ENCODE measurements at places on chromosomes 12 and 14. TPM values are rescaled to one million over a fixed set of nuclear protein-coding genes. Genes with fewer than 3 reads are reported as not detected.

GRCh38 chr12:42749239-42749638 is 159.7 kb upstream of the PRICKLE1 start:
- no peak for DNase-seq

CIPC gene
- total RNA-seq, result 18.9 TPM

DNA sequence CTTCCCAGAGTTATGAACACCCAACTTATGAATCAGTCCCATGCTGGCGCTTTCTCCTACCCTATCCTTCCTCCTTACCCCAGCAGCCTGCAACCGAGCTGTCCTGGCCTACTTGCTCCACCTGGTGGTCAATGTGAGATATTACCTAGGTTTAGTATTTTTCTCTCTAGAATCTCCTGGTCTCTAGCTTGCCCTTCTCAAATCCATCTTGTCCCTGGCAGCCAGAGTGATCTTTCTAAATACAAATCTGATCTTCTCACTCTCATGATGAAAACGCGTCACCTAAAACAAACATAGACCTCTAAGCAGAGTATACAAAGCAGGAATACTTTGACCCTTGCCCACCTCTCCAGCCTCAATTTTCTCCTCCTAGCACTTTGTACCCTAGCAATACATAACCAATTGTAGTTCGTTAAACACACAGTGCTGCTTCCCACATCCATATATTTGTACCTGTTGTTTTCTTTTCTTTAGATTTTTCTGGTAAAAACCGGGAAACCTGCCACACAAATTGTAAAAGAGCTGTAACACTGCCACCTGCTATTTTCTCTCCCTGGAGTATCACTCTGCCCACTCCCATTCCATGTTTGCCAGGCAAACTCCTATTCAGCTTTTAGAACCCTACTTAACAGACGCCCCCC is 20.0 kb upstream of the TCP11L2 start:
- peak; percentile 63 for DNase-seq

PDE3A gene
- total RNA-seq, result 19.6 TPM

GRCh38 chr14:75361751-75362433 is 65.9 kb upstream of the JDP2 start:
- DNase-seq, result no peak

ATL1 gene
- 3.1 TPM for total RNA-seq

DNA sequence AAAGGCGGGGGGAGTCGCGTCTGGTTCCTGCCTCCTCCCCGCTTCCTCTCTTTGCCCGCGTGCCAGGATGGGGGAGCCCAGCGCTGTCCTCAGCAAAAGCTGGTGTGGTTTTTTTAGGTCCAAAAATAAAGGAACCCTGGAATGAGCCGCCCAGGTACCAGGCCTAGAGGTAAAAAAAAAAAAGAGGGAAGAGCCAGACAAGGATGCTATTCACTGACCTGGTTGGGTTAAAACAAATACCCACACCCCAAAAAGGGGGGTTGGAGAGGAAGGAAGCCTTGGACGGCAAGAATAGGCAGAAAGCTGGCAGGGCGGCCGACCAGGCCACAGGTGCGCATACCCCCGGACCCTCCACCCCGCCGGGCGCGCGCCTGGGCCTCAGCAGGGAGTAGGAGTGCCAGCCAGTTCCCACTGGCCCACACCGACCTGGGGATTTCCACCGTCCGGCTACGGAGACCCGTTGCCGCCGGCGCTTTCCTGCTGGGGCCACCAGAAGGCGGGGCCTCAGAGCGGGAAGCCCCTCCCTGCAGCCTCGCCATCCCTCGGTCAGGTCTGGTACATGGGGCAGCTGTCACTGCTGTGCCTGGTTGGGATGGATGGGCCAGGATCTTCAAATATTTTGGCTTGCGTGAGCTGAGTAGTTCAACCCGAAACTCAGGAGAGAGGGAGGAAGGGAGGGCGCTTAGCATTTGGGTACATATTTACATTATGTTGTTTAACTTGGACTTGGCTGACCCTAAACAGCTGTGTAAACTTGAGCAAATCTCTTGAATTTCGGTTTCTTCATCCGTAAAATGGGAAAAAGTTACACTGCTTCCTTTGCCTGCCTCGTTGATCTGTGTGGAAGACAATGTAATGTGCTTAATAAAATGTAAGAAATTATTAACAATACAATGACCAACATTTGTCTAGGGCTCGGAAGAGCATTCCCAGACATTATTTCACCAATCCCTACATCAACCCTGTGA is 5.4 kb upstream of the IRF2BPL start:
- DNase-seq, result peak; percentile 92

TMEM30B gene
- total RNA-seq, result 79.2 TPM

TSHR gene
- not detected for total RNA-seq

CD4 gene
- not detected for total RNA-seq

- DNase-seq, result peak; percentile 50
Observed at GRCh38 chr14:103629503-103630121, 601 bp downstream of the KLC1 start.

DNA sequence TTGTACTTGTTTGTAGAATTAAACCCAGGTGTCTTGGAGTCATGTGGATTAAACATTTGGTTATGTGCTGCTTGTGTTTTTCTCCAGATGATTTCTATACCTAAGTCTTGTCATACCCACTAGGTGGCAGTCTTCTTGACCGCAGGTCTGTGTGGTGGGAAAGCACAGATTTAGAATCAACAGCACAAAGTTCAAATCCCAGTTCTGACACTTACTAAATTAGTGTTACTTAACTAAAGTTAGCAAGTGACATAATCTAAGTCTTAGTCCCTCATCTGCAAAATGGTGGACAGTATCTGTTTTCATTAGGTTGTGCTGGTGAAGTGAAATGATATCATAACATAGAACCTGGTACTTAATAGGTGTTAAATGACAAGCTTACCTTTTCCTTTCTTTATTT is 151.0 kb upstream of the ARHGAP5 start:
- no peak for DNase-seq

GRCh38 chr12:111269718-111270117 is 99.2 kb downstream of the PHETA1 start:
- DNase-seq, result no peak

GRCh38 chr12:123928274-123928865 is 44.3 kb downstream of the CCDC92 start:
- no peak for DNase-seq

GRCh38 chr12:64780531-64781279 is 21.5 kb upstream of the GNS start:
- peak; percentile 83 for DNase-seq

P3H3 gene
- 0.56 TPM for total RNA-seq

OR6C3 gene
- not detected for total RNA-seq

KRT77 gene
- not detected for total RNA-seq

DNA sequence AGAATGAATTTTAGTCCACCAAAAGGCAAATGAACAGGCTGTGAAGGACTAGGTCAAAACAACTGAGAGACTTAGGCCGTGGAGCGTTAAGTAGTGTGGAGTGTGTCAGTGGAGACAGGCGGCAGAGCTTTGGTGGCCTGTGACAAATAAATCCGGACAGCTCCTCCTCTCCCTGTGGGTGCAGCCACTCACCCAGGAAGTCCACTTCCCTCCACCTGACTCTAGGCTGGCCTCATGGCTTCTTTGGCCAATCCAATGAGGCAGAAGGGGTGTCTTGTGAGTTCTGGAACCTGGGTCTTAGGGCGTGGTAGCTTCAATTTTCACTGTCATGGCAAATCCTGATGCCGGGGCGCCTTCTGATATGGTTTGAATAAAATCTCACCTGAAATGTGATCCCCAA is 180.9 kb upstream of the C14orf180 start:
- DNase-seq, result no peak

CFAP73 gene
- 2.3 TPM for total RNA-seq

FUT8 gene
- total RNA-seq, result 129 TPM

DNA sequence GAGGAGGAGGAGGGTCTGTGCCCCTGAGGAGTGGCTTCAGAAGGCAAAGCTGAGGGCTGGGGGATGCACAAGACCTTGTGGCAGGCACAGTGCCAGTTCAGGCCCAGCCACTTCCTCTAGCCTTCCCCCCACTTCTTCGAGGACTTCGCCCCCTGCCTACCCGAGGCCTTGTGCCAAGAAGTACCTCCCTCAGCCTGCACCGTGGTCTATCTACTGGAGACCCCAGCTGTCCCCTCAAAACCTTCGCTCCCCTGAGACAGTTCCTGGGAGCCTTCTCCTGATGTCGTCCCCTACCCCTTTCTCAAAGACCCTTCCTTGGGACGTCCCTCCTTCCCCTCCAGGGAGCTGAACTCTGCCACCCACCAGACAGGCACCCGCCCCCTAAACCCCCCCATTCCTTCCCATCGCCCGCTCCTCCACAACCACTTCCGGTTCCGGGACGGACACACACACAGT is 604 bp downstream of the ZNF384 start:
- peak; percentile 30 for DNase-seq

GRCh38 chr14:91396959-91397815 is 20.4 kb downstream of the CCDC88C start:
- peak; percentile 56 for DNase-seq

CATSPERB gene
- total RNA-seq, result 10.2 TPM

- no peak for DNase-seq
Observed at GRCh38 chr14:29799464-29800095, 128.1 kb downstream of the PRKD1 start.

DNA sequence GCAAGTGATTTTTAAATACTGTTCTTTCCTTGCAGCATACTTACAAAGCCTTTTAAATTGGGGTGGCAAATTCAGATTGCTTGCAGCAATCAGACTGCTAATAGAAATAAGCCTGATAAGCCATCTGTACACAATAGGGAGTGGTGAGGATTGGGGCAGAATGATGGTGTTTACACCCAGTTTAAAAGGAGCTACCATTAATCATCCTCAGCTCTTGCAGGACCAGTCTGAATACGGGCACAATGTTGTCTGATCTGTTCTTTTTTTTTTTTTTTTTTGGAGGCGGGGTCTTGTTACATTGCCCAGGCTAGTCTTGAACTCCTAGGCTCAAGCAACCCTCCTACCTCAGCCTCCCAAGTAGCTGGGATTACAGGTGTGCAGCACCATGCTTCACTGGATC is 50.1 kb upstream of the REP15 start:
- no peak for DNase-seq

IPO8 gene
- 40.1 TPM for total RNA-seq

- peak; percentile 16 for DNase-seq
Observed at GRCh38 chr14:92382677-92383076, 59.7 kb downstream of the SLC24A4 start.

RGS6 gene
- not detected for total RNA-seq

DNA sequence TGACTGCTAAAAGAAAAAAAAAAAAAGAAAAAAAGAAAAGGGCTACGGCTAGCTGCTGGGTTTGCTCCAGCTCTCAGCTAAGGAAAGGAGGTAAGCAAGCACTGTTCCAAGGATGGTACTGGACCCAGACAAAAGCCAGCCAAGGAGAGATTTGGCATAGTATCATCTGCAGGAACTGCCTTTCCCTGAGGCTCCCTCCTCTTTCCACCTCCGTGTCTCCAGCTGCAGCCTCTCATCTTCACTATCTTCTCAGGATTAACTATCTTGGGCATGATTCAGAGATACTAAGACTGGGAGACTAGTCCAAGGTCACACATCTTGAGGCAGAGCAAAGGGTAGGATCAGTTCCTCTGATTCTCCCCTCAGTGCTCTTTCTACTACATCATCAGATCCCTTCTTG is 6.0 kb downstream of the KITLG start:
- DNase-seq, result no peak

All from Calu3 (cell line).